Midbrain (tissue), 1 donor: ENCODE measurements at places on chromosomes 6 and 20.

- no peak for DNase-seq
Observed at GRCh38 chr6:15425947-15426346, 180.1 kb downstream of the JARID2 start.

GRCh38 chr6:108744996-108745395, 103.2 kb upstream of the ARMC2 start:
- no peak for DNase-seq

DNA sequence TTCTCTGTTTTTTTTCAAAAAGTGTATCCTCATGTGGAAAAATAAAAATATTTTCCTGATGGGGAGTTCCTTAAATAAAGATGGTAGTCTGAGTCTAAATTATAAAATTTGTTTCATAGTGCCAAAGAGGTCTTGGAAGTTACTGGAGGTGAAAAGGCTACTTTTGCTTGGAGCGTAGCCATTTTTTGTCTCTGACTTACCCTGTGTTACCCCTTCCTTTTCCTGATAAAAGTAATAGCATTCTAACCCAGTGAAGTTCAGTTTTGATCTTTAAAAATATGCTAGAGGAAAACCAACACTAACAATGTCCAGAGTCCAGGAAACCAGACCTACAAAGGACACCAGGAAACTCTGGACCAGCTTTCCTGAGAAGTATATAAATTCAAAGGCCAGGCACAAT, 112.2 kb upstream of the FOXO3 start:
- DNase-seq, result no peak

- DNase-seq, result no peak
Observed at GRCh38 chr20:58131551-58132142, 96.8 kb downstream of the ANKRD60 start.
